ENCODE measurements at places on chromosomes 3 and 15. TPM values are rescaled to one million over a fixed set of nuclear protein-coding genes. Genes with fewer than 3 reads are reported as not detected.

Gene SCG3
- 13.0 TPM for total RNA-seq

Gene ARHGEF26
- 7.8 TPM for total RNA-seq

Gene TRPM1
- not detected for total RNA-seq

Gene HERC2
- total RNA-seq: 80.1 TPM

Gene TTC23
- total RNA-seq: 18.8 TPM

Gene IDH3A
- total RNA-seq: 93.6 TPM

Gene GOLGA8J
- not detected for total RNA-seq

Gene UROC1
- not detected for total RNA-seq

Gene LRRIQ4
- not detected for total RNA-seq

Gene EIF1B
- total RNA-seq: 81.8 TPM
